ENCODE measurements at places on chromosomes 1 and 21. TPM values are rescaled to one million over a fixed set of nuclear protein-coding genes. Genes with fewer than 3 reads are reported as not detected.

The LEPROT gene
- 80.6 TPM for total RNA-seq

- peaks cover 17% of the 10 kb centered on the region for H3K27me3 ChIP-seq
- no peak for DNase-seq
- H3K27ac ChIP-seq, result no peak overlapping the region
- no peak overlapping the region for H3K4me3 ChIP-seq
Observed at GRCh38 chr1:25705699-25706098, 89.1 kb downstream of the MAN1C1 start.

The AIRE gene
- total RNA-seq, result 0.11 TPM

The AKR7A2 gene
- total RNA-seq, result 45.2 TPM

GRCh38 chr1:27099587-27100334 is 55.2 kb downstream of the SLC9A1 start:
- DNase-seq, result no peak
- H3K27me3 ChIP-seq, result no peaks in the 10 kb centered on the region
- H3K4me3 ChIP-seq, result no peak overlapping the region
- H3K4me1 ChIP-seq, result no peaks in the 10 kb centered on the region

- H3K4me1 ChIP-seq, result no peaks in the 10 kb centered on the region
- H3K4me3 ChIP-seq, result no peak overlapping the region
- H3K27ac ChIP-seq, result no peak overlapping the region
- no peaks in the 10 kb centered on the region for H3K27me3 ChIP-seq
Observed at GRCh38 chr1:152162792-152163463, 3.9 kb upstream of the RPTN start.

GRCh38 chr21:37475186-37475868 is 108.8 kb downstream of the DYRK1A start:
- H3K27ac ChIP-seq, result no peak overlapping the region
- H3K4me1 ChIP-seq, result peaks cover 4% of the 10 kb centered on the region
- H3K4me3 ChIP-seq, result no peak overlapping the region
- no peak for DNase-seq

The PLXNA2 gene
- 229 TPM for total RNA-seq

DNA sequence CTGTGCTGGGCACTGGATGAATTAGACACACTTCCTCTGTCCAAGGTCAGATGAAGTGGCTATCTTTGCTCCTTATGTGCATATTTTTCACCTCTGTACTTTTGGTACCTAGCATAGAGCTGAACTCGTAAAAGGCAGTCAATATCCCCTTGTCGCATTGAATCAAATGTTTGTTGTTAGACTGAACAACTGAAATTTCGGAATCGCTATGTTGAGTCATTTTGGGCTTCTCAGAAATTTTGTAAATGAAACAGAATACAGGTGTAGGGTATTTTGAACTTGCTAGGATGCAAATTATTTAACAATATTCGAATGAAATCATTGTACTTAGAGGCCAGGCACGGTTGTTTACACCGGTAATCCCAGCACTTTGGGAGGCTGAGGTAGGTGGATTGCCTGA is 48.0 kb downstream of the PDE4B start:
- peaks cover 4% of the 10 kb centered on the region for H3K4me1 ChIP-seq
- H3K27ac ChIP-seq, result no peak overlapping the region
- DNase-seq, result no peak
- H3K36me3 ChIP-seq, result no peaks in the 10 kb centered on the region

The SLFNL1 gene
- total RNA-seq, result 0.39 TPM

GRCh38 chr1:113375878-113376277 is 14.4 kb upstream of the MAGI3 start:
- no peak overlapping the region for H3K27ac ChIP-seq
- no peak overlapping the region for H3K4me3 ChIP-seq
- no peaks in the 10 kb centered on the region for H3K27me3 ChIP-seq
- DNase-seq, result no peak
- H3K36me3 ChIP-seq, result no peaks in the 10 kb centered on the region
- H3K4me1 ChIP-seq, result no peaks in the 10 kb centered on the region

- no peaks in the 10 kb centered on the region for H3K36me3 ChIP-seq
- no peaks in the 10 kb centered on the region for H3K27me3 ChIP-seq
- H3K4me1 ChIP-seq, result peaks cover 12% of the 10 kb centered on the region
Observed at GRCh38 chr1:173431304-173432045, 45.7 kb upstream of the PRDX6 start.

The RHBG gene
- not detected for total RNA-seq

DNA sequence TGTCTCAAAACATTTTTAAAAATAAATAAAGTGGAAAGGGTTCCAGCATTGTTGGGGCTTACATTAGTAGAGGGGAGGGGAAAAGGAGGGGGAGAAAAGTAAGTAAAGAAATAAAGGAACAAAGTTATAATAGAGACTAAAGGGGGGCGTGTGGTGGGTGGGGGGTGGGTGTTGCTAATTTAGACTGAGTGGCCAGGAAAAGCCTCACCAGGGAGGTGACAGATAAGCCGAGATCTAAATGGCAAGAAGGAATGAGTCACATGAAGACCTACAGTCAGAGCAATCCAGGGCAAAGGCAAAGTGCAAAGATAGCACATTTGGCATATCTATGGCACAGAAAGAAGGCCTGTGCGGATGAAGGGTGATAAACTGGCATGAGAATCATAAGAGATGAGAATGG is 7.5 kb downstream of the MPL start:
- H3K36me3 ChIP-seq, result no peaks in the 10 kb centered on the region
- DNase-seq, result no peak
- H3K4me3 ChIP-seq, result no peak overlapping the region
- H3K4me1 ChIP-seq, result peaks cover 3% of the 10 kb centered on the region

- H3K27ac ChIP-seq, result no peak overlapping the region
- peaks cover 13% of the 10 kb centered on the region for H3K4me1 ChIP-seq
- H3K36me3 ChIP-seq, result no peaks in the 10 kb centered on the region
Observed at GRCh38 chr1:43465505-43466067, 11.9 kb upstream of the HYI start.

The STX12 gene
- 83.8 TPM for total RNA-seq

DNA sequence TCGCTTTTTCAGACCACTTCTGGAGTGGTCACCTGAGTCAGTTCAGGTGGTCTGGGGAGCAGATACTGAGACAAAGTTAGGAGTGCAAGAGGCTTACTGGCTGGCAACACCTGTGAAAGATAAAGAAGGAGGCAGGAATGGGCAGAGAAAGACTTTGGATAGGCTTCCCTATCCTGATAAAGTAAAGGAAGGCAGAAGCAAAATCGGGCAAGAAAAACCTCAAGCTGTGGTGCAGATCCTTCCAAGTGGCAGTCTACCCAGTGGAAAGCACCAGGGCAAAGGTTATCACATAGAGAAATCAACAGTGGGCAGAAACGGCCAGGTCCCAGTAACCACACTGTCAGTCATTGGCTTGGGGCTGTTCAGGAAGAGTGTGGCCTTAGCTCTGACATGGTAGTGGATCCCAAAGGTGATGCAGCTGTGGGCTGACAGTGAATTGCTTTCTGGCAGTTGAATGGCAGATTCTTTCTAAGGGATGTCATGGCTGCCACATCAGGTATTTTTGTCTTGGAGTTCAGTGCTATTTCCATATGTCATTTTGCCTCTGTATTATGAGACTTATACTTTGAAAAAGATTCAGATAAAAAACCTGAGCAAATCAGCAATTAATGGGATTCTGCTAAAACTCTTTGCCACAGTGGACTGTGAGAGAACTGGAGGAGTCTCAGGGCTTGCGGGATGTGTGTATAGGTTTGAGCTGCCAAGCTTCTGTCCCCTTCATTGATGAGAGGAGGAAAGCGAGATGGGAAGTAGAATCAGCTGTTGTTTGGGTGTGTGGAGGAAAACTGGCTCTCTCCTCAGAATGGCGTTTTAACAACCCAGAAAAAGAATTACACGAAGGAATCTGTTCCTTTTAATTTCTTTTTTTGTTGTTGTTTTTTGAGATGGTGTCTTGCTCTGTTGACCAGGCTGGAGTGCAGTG is 8.1 kb upstream of the CGN start:
- H3K27me3 ChIP-seq, result peaks cover 6% of the 10 kb centered on the region
- H3K4me1 ChIP-seq, result no peaks in the 10 kb centered on the region
- no peaks in the 10 kb centered on the region for H3K36me3 ChIP-seq
- H3K27ac ChIP-seq, result no peak overlapping the region
- no peak overlapping the region for H3K4me3 ChIP-seq

DNA sequence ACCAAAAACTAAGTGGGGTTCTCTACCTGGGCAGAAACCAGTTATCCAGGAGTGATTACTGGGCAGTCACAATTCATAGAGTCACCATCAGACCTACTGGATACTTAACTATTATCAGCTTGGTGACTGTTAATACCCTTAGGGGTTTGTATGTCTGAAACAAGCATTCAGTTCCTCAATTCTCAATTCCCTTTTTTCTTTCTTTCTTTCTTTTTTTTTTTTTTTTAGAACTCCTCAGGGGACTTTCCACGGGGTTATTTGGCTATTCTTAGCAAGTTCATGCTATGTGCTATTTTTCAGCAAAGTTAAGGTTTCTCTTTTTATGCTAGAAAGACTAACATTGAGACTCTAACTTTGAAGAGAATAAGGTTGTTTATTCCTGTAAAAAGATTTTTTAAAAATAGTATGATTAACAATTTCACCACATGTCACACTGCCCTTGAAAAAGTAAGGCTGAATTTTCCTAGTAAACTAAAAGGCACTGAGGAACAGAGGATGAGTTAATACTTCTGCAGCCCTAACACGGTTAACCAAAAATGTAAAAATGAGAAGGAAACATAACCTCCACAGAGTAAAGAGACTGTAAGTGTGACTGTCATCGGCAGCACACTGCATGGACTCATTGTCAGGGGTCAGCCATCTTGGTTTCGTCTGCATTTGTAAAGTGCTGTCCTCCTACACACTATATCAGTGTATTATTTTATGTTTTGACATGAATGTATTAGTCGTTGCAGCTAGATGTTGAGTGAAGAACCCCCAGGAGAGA is 310.2 kb downstream of the NTNG1 start:
- no peaks in the 10 kb centered on the region for H3K4me1 ChIP-seq
- H3K36me3 ChIP-seq, result no peaks in the 10 kb centered on the region
- H3K27me3 ChIP-seq, result no peaks in the 10 kb centered on the region
- DNase-seq, result no peak
- H3K4me3 ChIP-seq, result no peak overlapping the region
- no peak overlapping the region for H3K27ac ChIP-seq

GRCh38 chr1:22949822-22950331 is 22.8 kb downstream of the LACTBL1 start:
- no peak for DNase-seq
- no peak overlapping the region for H3K27ac ChIP-seq
- H3K4me3 ChIP-seq, result no peak overlapping the region
- H3K4me1 ChIP-seq, result no peaks in the 10 kb centered on the region
- H3K27me3 ChIP-seq, result peaks cover 33% of the 10 kb centered on the region

The SELE gene
- 1.8 TPM for total RNA-seq

DNA sequence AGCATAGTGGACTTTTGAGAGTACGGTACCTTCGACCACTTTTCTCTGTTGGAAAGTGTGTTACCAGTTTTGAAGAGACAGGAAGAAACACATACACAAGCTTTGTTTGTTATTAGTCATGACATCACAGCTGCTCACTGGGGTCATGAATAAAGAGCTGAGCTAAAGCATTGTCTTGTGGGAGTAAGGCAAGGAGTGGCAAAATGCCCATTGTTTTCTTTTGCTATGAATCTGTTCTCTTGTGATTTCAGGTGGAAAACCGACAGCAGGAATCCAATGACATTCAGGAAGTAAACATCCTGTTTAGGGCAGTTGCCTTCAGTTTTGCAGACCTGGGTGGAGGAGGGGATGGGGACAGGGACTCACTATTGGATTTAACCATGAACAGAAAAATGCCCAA is 66.2 kb downstream of the RGL1 start:
- H3K27ac ChIP-seq, result peak overlapping the region; percentile 99
- H3K27me3 ChIP-seq, result no peaks in the 10 kb centered on the region
- peaks cover 63% of the 10 kb centered on the region for H3K4me1 ChIP-seq
- H3K4me3 ChIP-seq, result no peak overlapping the region
- peak; percentile 93 for DNase-seq

The LEFTY1 gene
- not detected for total RNA-seq

The SPATA45 gene
- total RNA-seq, result not detected

The AMY1C gene
- not detected for total RNA-seq

The NHLH2 gene
- total RNA-seq, result not detected

DNA sequence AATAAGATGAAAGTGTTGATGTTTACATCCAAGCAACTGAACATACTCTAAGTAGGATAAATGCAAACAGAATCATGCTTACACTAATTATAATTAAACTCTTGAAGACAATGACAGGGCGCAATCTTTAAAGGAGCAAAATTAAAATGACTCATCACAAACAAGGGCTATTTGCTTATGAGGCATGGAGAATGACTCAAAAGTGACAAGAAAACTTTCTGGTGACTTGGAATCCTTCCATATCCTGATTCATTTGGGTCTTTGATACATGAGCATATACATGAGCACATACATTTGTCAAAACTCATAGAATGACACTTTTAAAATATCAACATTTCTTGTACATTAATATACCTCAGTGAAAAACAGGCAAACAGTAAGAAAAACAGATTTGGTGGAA is 1632.3 kb downstream of the KCNT2 start:
- no peak overlapping the region for H3K27ac ChIP-seq
- no peak overlapping the region for H3K4me3 ChIP-seq
- DNase-seq, result no peak
- no peaks in the 10 kb centered on the region for H3K36me3 ChIP-seq

Measured in endothelial cell of umbilical vein (primary cell).